ENCODE measurements at places on chromosomes 2 and 18.

DNA sequence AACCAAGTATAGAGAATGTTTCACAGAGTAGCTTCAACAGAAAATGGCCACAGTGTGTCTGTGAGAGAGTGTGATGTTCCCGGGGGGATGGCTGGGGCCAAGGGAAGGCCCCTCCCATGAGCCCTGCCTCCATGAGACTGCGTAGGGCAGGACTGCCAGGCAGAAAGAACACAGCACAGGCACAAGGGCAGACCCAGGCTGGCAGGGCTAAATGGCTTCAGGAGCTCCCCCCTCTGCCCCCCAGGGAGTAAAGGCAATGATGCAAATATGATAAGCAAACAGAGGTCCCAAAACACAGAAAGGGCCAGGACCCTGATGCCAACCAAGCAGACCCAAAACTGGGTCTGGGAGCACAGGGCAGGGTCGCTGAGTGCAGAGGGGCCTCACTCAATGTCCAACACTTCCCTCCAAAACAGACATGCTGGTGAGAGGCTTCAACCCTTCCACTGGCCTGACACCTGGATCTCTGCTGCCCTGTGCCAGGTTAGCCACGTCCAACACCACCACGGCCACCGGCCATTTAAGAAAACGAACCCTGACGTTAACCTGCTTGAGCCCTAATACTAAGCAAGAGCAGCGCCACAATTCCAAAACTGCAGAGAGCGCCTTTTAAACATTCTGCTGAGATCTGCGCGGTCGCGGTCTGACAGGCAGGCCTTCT, 90.3 kb downstream of the HDAC4 start:
- no peak for DNase-seq

DNA sequence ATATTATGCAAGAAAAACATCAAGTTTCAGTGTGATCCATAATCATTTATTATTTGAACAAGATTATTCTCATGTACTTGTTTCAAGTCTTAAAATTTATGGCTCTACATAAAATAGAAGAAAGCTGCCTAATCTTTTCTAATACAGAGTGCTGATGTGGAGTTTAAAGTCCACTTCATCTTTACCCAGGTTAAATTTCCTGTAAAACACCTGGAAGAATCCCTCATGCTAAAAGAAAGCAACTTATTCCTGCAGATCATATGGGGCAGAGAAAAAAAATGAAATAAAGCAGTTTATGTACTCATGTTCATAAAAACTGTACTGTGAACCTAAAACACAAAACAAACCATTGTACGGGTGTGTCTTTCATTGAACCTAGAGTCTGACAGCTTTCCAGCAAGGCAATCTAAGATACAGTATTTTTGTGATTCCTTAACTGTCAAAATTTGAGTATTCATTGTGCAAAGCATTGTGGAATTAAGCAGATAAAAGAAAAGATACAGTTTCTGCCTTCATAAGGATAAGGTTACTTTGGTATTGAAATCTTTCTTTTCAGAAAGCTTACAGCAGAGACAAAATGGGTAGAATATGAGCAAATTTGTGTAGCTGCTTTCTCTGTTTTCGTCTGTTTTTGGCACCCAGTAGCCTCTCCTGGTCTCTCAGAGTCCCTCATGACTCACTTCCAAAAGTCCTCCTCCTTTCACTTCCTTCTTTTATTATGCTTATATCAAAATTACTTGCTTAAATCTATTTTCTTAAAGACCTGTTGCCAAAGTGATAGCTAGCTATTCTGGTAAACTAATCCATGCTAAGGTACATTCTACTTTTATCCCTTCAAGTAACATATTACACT, 26.9 kb upstream of the GLS start:
- no peak for DNase-seq

DNA sequence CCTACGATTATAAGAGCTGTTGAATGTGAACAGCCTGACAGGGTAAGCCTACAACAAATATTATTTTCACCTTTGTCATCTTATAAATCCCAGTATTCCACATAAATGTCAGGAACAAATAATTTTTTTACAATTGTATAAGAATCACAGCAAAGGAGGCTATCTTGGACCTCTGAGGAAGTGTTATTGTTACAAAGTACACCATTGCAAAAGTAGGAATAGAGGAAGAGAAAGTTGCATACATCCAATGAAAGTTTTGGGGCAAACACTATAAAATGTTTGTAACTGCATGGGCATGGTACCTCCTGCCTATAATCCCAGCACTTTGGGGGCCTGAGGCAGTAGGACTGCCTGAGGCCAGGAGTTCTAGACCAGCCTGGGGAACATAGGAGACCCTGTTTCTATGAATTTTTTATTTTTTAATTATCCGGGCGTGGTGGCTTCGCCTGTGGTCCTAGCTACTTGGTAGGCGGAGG, 715 bp upstream of the MEMO1 start:
- DNase-seq = no peak

GRCh38 chr2:144464730-144465129, 55.2 kb downstream of the ZEB2 start:
- DNase-seq = no peak

DNA sequence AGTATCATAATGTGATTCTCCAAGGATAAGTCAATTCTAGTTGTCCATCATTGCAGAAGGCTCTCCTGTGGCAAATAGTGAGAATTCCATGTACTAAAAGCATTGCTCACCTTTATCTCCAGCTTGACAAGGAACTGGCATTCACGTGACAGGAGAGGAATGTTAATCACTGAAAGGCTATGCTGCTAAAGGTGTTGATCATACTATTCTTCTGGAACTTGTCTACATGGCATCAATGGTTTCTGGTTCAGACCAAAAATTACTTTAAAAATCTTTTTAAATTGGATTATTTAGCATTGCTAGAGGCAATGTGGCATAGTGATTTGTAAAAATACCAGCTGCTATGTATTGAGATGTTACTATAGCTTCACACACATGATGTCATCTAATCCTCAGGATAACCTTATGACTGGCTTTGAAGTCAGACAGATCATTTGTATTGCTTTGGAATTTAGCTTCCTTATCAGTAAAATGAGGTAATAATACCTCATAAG, 414.4 kb downstream of the MTX2 start:
- DNase-seq = no peak

DNA sequence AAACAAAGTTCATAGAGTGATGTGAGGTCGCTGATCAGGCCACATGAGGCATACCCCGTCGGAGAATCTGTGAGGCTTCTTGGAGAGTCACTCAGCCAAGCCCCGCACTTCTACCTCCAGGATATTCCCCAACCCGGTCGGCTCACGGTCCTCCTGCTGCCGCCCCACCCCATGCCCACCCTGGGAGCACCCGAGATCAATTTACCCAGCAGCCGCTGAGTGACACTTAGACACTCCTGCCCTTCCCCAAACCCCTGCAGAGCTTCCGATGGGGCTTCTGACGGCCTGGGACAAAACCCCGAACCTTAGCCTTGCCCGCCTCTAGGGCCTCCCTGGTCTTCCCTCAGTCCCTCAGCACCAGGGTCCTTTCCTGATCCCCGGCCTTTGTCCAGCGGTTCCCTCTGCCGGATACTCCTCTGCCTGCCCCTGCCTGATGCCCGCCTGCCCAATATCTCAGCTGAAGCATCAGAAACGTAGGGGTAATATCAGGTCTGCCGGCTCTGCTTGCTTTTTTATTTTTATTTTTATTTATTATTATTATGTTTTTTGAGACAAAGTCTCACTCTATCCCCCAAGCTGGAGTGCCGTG, 18.9 kb upstream of the OTOS start:
- no peak for DNase-seq

GRCh38 chr2:25543939-25544338, 129.4 kb downstream of the DTNB start:
- no peak for DNase-seq

DNA sequence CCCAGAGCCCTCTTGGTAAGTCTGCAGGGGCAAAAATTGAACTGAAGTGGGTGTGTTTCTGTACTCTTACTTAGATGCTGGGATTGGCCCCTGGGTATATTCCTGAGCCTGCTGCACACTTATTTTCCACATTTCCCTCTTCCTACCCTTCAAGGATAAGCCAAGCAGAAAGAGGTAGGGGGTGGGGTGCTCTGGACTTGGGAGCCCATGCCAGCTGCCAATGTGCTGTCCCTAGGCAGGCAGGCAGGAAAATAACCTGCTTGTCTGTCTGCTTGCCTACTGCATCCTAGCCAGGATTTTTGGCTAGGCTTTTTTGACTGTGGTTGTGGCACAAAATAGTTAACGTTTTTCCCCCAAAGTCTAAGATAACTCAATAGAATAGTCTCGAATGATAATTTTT, 234.3 kb downstream of the ALK start:
- no peak for DNase-seq

DNA sequence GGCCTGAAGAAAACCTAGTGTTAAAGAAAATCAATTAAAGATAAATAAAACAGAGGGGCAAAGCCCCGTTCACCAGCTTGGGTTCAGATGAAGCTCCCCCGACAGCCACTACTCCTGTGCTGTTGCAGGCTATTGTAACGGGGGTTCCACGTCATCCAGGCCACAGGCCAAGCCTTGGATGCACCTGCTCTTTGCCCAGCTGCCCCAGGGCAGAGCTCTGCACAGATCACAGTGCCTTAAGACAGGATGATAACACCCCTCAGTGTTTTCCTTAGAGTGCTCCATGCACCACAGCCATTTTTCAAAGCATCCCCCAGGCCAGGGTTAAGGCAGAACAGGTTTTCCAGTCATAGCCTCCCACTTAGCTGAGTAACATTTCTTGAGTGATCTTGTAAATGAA, 32.0 kb downstream of the FASTKD2 start:
- no peak for DNase-seq

DNA sequence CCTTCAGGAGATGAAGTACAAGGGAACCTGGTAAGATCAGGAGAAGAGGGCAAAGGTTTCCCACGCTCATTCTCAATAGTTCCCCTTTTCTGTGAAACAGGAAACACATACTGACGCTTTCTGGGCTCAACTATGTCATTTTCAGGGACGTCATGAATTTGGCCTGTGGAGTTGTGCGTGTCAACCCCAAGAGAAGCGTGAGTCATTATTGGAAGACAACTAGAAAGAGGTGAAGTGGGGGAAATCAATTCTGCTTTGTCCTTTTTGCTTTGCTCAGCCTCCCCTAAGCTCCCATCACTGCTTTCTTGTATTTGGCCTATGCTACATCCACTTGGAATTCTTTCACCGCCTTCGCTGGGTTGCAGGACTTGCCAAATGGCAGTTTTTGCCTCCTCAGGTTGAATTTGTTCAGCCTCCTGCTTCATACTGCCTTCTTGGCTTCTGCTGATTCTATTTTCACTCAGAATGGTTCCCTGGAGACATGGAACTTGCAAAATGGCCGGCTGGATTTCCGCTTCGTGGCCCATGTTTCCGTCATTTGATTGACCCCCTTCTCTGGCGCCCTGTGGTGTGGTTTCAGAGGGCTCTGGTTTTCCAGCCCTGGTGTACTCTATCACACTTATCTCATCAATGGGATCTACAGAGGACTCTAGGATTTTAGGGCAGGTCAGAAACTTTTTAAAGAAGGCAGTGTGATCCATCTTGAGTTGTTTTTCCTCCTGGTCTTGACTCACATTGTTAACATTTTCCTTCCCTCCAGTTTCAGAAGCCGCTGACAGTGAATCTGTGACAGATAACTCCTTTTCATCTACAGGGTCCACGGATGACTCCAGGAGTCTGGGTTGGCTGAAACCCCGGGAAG, 93.3 kb downstream of the ALPK2 start:
- no peak for DNase-seq

DNA sequence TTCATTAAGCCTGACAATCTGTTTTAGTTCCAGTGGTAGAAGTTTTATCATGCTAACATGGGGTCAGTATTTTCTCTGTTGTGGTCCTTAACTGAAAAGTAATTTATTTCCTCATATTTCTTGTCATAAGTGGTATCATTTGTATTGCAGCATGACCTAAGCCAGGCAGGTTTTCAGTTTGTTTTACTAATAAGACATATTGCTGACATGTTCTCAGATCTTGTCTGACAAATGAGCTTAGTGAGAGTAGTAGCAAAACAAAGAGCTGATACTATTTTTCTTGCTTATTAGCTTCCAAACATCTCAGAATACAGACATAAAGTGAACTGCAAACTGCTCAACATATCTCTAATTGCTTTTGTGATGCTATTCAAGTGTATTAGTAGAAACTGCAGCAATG, 293.6 kb downstream of the DSEL start:
- DNase-seq = no peak

DNA sequence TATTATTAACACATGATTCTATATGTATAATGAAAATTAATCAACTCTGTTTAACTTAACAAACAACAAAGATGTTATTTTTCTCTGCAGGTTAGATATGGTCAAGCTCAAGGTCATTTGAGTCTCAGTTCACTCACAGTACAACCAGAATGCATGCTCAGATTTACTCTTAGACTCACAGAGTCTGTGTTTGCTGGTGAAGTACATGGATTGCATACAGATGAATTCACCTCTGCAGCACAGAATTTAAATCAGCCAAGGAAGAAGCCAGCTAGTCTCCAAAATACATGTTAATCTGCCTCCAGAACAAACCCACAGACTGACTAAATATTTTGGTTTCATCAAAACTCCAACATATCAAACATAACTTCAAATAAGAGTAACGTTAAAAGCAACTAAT, 424.5 kb downstream of the RAD51AP2 start:
- DNase-seq = no peak

DNA sequence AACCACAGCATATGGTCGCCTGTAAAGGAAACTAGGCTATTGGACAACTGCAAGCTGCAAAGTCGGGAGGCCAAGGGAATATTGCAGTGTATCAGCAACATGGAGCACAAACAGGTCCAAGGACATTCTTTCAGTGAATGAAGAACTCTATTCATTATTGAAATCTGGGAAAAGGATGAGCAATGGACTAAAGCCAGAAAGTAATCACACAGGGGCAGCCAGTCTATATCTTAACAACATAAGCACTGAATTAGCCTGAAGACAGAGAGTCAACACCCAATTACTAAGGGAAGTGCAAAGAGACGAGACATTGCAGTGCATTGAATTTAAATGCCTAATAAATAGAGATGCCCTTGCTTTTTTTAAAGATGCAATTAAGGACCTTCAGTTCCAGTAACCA, 615.5 kb upstream of the SETBP1 start:
- DNase-seq = no peak

GRCh38 chr2:44789446-44789845, 152.1 kb upstream of the SIX3 start:
- DNase-seq = no peak

DNA sequence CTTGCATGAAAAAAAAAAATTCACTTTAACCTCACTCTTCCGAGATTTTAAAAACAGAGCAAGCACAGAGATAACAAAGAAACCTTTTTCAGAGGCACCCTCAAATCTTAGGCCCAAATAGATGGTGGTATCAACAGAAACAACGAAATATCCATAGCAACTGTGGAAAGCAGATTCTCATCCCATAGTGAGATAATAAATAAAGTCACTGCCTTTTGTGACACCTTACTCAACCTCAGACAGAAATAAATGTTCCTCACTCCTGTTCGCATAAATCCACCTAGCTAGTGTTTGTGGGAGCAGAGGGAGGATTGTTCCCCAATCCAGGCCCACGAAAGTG, 60.9 kb upstream of the RTN4 start:
- DNase-seq = no peak
